ENCODE measurements at places on chromosomes 6 and 20.

DNA sequence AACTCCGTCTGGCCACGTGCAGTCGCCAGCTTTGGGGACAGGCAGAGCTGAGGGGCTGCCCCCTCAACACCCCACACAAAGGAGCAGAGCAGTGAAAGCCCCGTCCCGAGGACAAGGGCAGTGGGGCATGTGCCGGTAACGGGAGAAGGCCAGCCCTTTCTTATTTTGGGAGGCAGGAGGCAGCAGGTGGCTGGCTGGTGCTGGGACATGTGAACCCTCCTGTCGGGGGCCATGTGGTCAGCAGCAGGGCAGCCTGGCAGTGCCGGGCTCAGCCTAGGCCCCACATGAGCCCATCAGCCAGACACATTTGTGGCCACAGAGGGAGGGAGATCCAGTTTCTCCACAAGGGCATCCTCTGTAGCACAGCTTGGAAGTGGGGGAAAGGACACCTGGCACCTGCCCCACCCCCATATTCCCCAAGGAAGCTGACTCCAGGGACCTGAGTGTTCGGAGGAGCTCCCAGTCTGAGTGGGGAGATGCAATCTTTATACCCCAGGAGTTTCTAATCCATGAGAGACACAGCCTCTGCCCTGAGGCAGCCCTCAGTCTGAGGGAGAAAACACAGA, 137.6 kb downstream of the MRPL14 start:
- no peak for DNase-seq

GRCh38 chr6:113120224-113120581, 736.9 kb upstream of the MARCKS start:
- peak; percentile 79 for DNase-seq

GRCh38 chr6:25330796-25331685, 51.9 kb downstream of the CARMIL1 start:
- DNase-seq: no peak

DNA sequence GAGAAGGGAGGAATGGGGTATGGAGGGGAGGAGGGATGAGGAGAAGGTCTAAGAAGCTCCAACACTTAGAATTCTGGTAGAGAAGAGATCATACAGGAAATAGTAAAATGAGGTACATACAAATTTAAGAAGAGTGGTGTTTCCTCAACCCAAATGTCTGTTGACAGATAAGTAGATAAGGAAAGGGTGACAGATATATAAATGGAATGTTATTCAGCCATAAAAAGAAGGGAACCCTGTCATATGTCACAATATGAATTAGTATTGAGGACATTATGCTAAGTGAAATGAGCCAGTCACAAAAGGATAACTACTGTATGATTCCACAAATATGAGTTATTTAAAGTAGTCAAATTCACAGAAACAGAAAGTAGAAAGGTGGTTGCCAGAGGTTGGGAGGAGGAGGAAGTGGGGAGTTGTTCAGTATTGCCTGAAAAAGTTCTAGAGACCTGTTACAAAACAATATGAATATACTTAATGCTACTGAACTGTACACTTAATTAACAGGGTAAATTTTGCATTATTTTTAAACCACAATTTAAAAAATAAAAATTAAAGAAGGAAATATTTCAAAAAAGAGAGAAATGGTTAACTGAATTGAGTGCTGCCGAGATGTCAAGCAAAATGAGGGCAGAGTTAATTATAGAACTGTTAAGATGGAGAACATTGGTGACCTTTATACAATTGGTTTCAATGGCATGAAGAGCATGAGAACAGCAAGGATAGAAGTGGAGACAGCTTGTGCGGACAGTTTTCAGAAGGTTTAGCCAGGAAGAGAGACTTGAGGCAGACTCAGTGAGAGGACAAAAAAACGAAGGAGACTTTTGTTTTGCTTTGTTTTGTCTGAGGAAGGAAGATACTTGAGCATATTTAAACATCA, 47.6 kb upstream of the ADGRF4 start:
- no peak for DNase-seq

DNA sequence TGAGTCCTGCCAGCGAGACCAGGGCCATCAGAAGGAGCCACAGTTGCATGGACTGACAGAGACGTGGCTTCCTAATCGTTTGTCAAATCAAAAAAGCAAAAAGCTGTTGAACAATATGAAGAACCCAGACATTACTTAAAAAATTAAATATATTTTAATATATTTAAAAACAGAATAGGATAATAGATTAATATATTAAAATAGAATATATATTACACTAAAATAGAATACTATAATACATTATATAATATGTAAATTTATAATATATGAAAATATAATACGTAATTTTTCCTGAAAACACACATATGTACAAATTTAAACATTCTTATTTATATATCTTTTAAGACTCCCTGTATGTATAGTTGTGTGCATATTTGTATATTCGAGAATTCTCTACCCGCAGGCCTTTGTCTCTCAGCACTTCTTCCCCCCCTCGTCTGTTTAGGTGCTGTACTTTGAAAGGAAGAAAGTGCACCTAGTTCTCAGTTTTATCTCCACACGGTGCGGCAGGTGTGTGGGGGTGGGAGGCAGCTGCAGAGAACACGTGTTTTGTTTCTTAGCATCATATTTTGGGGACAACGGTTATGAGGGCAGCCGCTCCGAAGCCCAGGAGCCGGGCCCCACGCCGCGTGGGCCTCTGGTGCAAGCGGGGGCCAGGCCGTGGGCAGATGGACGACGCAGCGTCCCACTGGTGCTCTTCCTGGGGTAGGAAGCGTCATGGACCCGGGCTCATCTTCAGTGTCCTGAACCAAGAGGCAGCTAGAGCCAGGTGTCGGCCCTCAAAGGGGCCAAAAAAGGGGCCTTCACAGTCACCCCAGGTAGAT, 72.2 kb upstream of the MPC1 start:
- DNase-seq: no peak

GRCh38 chr6:154805288-154805911, 72.2 kb downstream of the SCAF8 start:
- peak; percentile 74 for DNase-seq

DNA sequence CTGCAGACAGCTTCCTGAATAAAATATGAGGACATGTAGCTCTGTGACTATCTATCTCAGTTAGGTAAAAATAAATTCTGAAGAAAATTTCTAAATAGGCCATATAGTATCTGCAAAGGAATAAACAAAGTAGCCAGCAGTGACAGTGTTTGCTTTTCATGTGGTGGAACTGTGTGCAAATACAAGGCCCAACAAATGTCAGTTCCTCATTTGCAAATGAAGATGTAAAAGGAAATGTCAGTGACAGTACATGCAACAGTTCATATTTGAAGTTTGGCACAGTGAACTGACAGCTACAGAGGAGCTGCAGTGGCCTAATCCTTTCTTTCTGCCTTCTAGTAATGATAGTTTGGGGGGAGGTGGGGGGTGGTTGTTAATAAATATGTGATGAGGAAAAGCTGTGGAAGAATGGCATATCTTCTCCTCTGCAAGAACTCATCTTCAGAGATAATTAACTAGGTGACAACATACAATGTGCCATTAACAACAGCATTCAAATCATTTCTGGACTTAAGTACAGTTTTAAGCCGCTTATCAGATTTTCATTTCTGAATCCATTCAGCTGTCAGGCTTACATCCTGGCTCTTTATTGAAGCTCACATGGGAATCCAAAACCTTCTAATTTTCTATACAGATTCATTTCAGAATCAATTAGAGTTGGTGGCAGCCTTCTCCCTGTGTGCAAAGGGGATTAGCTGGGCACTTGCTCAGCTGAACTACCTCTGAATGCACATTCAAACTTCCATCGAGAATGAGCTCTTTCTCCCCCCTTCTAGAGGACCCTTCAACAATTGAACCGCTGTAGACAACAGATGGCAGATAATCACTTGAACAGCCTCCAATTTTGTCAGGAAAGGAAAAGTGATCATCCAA, 1059.0 kb upstream of the EPHA7 start:
- DNase-seq: no peak

DNA sequence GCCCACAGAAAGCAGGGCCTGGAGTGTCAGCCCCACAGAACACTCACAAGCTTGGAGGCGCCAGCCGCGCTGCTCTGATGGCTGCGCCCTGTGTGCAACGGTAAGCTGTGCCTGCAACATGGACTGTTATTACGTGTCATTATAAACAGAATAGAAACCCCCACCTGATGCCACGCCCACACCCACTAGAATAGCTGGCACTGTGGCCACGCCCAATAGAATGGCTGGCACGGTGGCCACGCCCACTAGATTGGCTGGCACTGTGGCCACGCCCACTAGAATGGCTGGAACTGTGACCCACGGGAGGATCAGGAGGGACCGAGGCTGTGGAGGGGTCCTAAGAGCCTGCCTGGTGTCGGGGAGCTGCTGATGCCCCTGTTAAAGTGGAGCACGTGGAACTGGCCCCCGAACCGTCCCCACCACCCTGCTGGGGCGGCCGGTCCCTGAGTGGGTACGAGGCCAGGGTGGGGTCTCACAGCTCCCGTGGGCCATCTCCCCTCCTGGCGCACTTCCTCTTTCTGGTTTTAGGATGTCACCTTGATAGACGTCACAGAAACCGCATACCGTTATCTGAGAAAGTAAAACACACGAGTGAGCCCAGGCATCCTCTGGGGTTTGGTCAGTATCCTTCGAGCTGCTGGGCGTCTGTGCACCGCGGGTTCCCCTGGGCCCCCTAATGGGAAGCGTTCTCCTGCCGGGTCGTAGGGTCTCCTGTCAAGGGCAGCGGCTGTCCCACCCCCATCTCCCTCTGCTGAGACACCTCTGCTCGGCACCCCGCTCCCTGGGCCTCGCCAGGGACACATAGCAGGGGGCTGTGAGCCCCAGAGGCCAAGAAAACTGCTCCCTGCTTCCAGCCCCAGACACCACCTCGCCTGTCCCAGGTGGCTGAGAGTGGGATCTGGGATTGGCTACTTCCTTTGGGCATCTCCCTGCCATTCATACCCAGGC, 25.4 kb downstream of the SLC17A9 start:
- DNase-seq: no peak

DNA sequence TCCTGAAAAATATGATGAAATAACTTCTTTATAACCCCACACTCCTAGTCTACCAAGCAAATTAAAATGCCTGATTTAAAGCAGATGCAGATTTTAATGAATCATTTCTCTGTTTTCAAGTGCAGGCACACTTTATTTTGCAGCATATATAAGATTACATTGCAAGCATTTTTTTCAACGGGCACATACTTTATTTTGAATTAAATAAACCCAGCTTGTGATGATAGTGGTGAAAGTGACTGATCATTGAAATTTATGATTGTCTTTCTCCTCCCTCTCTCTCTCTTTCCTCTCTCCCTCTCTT, 12.2 kb upstream of the MOXD1 start:
- no peak for DNase-seq

GRCh38 chr20:47432834-47433210, 68.9 kb upstream of the NCOA3 start:
- DNase-seq: no peak

DNA sequence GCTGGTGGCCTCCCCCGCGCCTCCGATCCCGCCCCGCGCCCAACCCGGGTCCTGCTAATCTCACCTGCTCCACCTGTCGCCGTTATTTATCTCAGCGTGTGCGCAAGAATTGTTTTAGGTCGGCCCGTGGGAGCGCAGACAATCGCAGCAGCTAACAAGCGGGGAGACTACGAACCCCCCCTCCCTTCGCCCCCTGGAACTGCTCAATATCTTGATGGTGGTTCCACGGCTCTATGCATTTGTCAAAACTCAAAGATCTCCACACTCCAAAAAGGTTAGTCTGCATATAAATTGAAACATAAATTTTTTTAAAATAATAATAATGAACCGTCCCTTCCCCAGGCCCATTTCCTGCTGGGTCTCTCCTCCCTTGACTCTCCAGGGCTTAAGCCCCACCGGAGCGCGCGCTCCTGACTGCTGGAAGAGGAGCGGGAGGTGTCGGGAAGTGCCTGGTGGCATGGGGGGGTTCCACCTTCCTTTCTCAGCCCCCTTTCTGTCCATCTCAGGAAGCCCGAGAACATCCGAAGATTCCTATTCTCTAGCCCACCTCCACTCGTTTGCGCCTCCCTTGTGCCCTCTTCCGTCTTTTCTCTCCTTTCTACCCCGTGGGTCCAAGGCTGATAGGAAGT, 1.6 kb upstream of the MDGA1 start:
- DNase-seq: no peak

- DNase-seq: no peak
Observed at GRCh38 chr20:32967961-32968457, 36.2 kb downstream of the SUN5 start.

DNA sequence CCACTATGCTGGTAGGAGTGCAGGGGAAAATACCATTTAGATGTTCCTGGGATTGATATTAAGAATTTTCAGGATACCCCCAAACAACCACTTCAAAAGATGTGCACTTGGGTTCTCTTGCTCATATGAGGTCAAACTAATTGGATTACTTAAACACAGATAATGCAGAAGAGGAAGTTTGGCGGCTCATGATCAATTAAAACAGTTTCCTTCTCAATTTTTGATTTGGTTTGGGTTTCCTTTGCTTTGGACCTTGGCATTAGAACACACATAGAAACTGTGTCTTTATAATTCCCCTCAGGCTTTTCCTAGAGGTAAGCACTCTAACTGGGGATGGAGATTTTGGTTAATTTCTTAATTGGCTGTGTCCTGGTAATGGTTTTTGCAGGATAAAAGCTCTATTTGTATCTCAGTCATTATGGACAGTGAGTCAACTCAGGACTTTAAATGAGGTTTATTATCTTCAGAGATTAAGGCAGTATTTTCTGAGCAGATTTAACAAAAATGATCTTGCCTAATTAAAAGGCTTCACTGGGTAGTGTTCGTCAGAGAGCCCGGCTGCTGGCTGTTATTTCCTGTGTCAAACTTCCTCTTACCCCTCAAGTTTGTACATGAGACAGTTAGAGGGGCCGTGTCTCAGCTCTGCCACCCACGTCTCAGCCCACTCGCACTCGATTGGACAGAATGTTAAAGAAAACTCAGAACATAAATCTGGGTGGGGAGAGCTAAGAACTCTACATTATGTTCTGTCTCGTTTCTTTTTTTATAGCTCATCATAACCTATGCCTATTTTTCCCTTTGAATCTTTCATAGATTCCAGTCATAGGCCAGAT, 50.3 kb upstream of the PREP start:
- DNase-seq: peak; percentile 57

DNA sequence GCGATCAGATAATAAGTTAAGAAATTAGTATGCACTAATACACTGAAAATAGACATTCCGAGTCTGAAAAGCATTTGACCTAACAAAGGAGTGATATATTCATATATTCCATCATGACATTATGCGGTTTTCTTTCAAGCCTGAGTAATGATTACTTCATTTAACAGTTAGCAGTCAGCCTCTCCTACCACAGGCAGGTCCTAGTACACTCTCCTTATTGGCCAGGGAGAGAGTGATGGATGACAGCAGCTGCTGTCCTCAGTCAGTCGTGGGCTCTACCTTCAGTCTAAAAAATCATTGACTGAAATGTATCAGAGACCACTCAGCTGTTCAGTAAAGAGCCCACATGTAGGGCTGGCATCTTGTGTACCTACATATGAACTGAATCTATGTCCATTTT, 33.2 kb upstream of the VGLL2 start:
- no peak for DNase-seq

- DNase-seq: no peak
Observed at GRCh38 chr6:105911106-105911629, 175.0 kb upstream of the PRDM1 start.
